Activated B cell treated with CpG ODN at 0.5 μM for 24 hours (primary cell): ENCODE measurements at places on chromosomes 11 and 22. TPM values are rescaled to one million over a fixed set of nuclear protein-coding genes. Genes with fewer than 3 reads are reported as not detected.

- no peaks in the 10 kb centered on the region for H3K4me1 ChIP-seq
- no peak for DNase-seq
- no peak overlapping the region for H3K4me3 ChIP-seq
- H3K27ac ChIP-seq, result no peak overlapping the region
Measured at GRCh38 chr11:46256540-46257001, 20.9 kb upstream of the CREB3L1 start.

GRCh38 chr11:102459393-102459792 lies 6.8 kb upstream of the TMEM123 start:
- peaks cover 27% of the 10 kb centered on the region for H3K4me1 ChIP-seq
- H3K27ac ChIP-seq, result no peak overlapping the region

DNA sequence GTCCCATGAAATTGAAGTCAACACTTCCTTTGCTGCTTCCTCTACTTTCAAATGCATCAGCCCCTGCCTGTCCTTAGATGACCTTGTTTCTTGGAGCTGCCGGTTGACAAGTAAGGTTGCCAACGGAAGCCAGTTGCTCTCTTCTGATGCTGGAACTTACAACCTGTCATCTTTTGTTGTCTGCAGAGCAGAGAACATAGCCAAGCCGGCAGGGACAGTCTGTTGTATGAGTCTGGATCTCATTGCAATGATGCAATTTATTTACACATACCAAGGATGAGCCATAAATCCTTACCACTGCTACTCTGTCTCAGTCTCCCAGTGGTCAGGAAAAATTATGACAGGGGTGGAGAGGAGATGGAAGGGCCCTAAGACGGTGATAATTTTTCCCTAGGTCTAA lies 151.4 kb downstream of the BLID start:
- no peak overlapping the region for H3K4me3 ChIP-seq
- DNase-seq, result no peak
- no peaks in the 10 kb centered on the region for H3K36me3 ChIP-seq
- no peak overlapping the region for H3K27ac ChIP-seq
- H3K4me1 ChIP-seq, result no peaks in the 10 kb centered on the region
- H3K27me3 ChIP-seq, result peaks cover 8% of the 10 kb centered on the region

- peaks cover 16% of the 10 kb centered on the region for H3K4me1 ChIP-seq
- H3K4me3 ChIP-seq, result no peak overlapping the region
- no peaks in the 10 kb centered on the region for H3K36me3 ChIP-seq
- no peak overlapping the region for H3K27ac ChIP-seq
Measured at GRCh38 chr11:122737951-122738693, 82.6 kb downstream of the UBASH3B start.

DNA sequence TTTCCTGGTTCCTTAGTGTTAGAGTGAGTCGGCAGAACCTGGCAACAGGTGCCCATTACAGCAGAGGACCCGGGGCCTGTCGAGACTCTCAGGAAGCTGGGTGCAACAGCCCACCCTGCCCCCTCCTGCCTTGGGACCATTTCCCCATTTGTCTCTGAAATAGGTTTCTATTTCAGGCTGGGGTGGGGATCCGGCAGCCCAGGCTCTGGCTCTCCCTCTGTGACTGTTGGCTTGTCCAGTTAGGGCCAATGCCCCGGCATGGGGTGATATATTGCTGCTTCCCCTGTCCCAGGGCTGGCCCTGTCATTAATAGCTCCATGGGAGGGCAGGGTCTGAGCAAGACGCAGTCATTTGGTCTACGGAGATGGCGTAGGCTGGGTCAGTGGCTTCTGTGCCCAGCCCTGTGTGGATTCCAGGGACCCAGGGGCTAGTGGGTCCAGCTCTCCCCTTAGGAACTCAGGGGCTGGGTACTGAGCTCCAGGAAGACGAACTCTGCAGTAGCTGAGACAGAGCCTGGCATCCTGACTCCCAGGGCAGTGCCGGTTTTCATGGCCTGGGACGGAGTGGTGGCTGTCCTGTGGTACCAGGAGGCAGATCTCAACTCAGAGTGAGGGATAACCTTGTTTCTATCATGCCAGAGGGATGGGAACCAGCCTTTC lies 2.7 kb downstream of the P2RY6 start:
- H3K4me1 ChIP-seq, result peaks cover 18% of the 10 kb centered on the region
- H3K4me3 ChIP-seq, result no peak overlapping the region
- no peak for DNase-seq
- no peaks in the 10 kb centered on the region for H3K36me3 ChIP-seq
- H3K27ac ChIP-seq, result no peak overlapping the region

DNA sequence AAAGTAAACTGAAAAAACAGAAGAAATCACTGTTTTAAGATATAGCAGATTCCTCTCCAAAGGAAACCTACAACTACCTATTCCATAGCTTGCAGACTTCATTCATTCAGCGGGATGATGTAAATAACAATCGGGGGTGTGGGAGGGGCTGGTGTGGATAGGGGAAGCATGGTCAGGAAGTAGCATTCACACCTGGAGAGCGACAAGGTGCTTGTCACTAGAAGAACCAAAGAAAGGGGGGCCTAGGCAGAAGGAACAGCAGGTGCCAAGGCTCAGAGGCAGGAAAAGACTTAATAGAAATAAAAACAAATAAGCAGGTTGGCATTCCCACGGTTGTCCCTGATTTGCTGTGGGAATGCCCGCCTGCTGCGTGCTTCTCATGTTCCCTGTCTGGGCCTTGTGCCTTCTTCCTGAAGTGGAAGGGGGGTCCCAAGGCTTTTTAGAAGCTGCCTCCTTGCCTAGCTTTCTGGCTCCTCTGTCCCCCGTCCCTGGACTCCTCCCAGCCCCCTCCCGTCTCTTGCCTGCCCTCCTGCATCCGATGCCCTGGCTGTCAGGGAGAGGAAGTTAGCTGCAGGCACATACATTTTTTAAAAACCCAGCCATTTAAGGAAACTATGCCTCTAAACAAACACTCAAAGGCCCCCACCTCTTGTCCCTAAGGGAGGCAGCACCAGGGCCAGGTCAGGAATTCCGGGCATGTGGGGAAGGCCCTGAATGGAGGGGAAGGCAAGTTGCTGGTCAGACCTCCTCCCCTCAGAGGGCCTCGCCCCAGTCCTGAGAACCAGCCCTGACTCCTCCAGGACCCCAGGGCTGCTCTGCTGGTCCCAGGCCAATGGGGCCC lies 54.7 kb upstream of the PRDM11 start:
- DNase-seq, result no peak
- H3K4me1 ChIP-seq, result peaks cover 34% of the 10 kb centered on the region
- H3K27ac ChIP-seq, result no peak overlapping the region
- peaks cover 5% of the 10 kb centered on the region for H3K27me3 ChIP-seq
- no peak overlapping the region for H3K4me3 ChIP-seq

- H3K4me3 ChIP-seq, result no peak overlapping the region
- H3K36me3 ChIP-seq, result no peaks in the 10 kb centered on the region
- no peak overlapping the region for H3K27ac ChIP-seq
Measured at GRCh38 chr11:112470355-112470754, 209.7 kb upstream of the PLET1 start.

- no peak overlapping the region for H3K4me3 ChIP-seq
- H3K27ac ChIP-seq, result peak overlapping the region; percentile 63
- H3K36me3 ChIP-seq, result peaks cover 75% of the 10 kb centered on the region
- no peaks in the 10 kb centered on the region for H3K27me3 ChIP-seq
Measured at GRCh38 chr11:72869831-72870230, 55.6 kb downstream of the ATG16L2 start.

GRCh38 chr11:17553249-17553546 lies 6.1 kb downstream of the OTOG start:
- peaks cover 9% of the 10 kb centered on the region for H3K27me3 ChIP-seq
- DNase-seq, result no peak
- H3K4me1 ChIP-seq, result no peaks in the 10 kb centered on the region
- H3K27ac ChIP-seq, result no peak overlapping the region
- no peaks in the 10 kb centered on the region for H3K36me3 ChIP-seq

- H3K27me3 ChIP-seq, result no peaks in the 10 kb centered on the region
- peaks cover 34% of the 10 kb centered on the region for H3K4me1 ChIP-seq
- no peak for DNase-seq
- no peaks in the 10 kb centered on the region for H3K36me3 ChIP-seq
Measured at GRCh38 chr11:7506243-7506642, 7.6 kb upstream of the PPFIBP2 start.

- no peak for DNase-seq
- H3K4me1 ChIP-seq, result peaks cover 34% of the 10 kb centered on the region
Measured at GRCh38 chr11:43358279-43358800, 380 bp upstream of the TTC17 start.

- H3K27me3 ChIP-seq, result peaks cover 4% of the 10 kb centered on the region
- DNase-seq, result no peak
- no peak overlapping the region for H3K4me3 ChIP-seq
- no peaks in the 10 kb centered on the region for H3K4me1 ChIP-seq
- no peak overlapping the region for H3K27ac ChIP-seq
Measured at GRCh38 chr11:94897330-94897768, 76.0 kb downstream of the CWC15 start.

DNA sequence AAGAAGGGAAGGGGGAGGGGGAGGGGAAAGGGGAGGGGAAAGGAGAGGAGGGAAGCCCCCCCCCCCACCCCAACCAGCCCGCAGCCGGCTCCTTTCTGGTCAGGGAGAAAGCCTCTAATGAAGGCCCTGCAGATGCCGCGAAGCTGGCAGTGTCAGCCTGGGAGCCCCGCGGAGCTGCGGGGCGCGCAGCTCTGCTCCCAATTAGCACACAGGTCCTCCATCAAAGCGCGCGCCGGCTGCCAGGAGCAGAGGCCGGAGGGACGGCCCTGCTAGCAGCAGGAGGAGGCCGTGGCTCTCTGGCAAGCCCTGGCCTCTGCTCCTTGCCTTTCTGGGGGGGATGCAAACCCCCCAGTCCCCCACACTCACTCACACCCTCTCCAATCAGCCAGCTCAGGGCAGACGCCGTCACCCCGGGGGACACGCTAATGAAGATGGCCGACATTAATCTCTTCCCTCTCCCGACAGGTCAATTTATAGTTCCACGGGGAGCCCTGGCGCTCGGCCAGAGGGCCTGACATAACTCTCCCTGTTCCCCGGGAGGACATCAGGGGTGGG lies 70.5 kb upstream of the TCF20 start:
- H3K4me1 ChIP-seq, result peaks cover 12% of the 10 kb centered on the region
- DNase-seq, result no peak
- H3K36me3 ChIP-seq, result no peaks in the 10 kb centered on the region

OAF gene
- total RNA-seq, result 0.78 and 0.98 TPM in 2 replicates
